ENCODE measurements at places on chromosomes 3 and 15. TPM values are rescaled to one million over a fixed set of nuclear protein-coding genes. Genes with fewer than 3 reads are reported as not detected.

DNA sequence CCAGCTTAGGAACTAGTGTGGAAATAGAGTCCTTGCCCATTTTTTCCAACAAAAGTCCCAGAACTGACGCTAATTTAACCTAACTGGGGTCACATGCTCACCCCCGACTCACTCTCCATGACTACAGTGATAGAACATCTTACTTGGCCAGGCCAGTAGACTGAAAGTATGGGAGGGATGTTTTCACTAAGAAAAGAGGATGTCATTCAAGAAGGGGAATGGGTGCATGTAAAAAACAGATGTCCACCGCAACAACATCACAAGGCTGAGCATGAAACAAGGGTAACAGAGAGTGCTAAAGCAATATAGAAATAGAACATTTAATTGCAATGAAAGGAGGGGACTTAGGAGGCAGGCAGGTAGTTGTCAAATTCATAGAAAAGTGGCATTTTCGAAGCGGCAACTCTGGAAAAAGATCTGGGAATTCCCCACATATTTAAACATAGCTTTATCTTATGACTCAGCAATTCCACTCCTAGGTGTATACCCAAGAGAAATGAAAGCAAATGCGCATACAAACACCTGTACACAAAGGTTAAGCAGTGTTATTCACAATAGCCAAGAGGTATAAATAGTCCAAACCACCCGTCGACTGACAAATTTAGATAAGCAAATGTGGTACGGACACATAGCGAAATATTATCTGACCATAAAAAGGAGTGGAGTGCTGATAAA is 41.1 kb upstream of the UBE2E2 start:
- no peaks in the 10 kb centered on the region for H3K4me1 ChIP-seq
- no peak overlapping the region for H3K27ac ChIP-seq
- no peaks in the 10 kb centered on the region for H3K36me3 ChIP-seq
- no peak overlapping the region for H3K4me3 ChIP-seq

DNA sequence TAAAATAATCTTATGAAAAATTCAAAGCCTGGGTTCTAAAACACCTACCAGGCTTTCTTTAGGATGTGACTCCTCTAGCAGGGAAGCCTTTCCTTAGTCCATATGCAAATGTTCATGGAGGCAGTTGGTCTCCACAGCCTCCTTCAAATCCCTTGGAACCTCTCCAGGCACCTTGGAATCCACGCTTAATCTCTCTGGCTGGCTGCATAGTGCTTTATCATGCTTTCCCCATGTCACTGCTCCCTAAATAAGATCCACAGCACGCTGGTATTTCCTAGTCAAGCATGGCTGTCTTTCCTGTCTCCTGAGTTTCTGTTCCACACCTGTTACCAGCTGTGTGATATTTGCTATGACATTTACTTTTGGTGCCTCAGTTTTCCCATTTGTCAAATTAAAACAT is 71.3 kb downstream of the CLSTN2 start:
- H3K27ac ChIP-seq: no peak overlapping the region
- no peaks in the 10 kb centered on the region for H3K27me3 ChIP-seq
- H3K36me3 ChIP-seq: no peaks in the 10 kb centered on the region

GRCh38 chr15:85828874-85829273 is 34.1 kb upstream of the KLHL25 start:
- no peaks in the 10 kb centered on the region for H3K4me1 ChIP-seq
- H3K4me3 ChIP-seq: no peak overlapping the region
- no peaks in the 10 kb centered on the region for H3K36me3 ChIP-seq
- DNase-seq: no peak
- H3K27me3 ChIP-seq: no peaks in the 10 kb centered on the region
- H3K27ac ChIP-seq: no peak overlapping the region

GRCh38 chr3:18790384-18790783 is 357.9 kb upstream of the KCNH8 start:
- H3K36me3 ChIP-seq: no peaks in the 10 kb centered on the region
- DNase-seq: no peak
- H3K27me3 ChIP-seq: no peaks in the 10 kb centered on the region
- H3K27ac ChIP-seq: no peak overlapping the region
- H3K4me1 ChIP-seq: no peaks in the 10 kb centered on the region

DNA sequence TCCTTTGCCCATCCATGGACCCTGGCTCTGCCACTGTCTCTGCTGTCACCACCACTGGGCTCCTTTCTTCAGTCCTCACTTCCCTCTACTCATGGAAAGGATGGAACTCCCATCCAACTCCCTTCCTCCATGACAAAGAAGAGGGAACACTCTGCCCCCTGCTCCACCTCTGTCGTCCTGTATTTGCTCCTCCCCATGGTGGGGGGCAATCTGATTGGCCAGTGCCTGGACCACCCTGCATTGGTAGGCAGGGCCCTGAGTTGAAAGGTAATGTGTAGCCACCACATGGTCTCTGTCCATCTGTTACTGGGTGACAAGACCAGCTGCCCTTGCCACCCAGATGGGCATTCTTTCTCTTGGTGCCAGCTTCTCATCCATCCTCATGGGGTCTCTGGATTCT is 20.7 kb upstream of the HEG1 start:
- no peak overlapping the region for H3K27ac ChIP-seq
- H3K4me3 ChIP-seq: no peak overlapping the region
- peaks cover 11% of the 10 kb centered on the region for H3K4me1 ChIP-seq

DNA sequence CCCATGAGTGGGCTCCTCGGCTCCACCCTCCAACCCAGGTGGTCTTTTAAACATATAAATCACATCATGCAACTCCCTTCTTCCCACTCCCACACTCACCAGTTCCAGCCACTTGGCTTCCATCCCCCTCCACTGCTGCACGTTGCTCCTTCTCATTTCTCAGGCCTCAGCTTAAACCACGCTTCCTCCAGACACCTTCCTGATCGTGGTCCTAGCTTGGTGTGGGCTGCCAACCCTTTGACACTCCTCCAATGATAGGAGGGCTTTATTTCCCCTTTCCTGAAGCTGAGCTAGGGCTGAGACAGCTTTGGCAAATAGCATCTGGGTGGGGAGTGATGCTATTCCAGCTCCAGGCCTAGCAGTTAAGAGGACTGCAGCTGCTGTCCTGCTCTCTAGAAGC is 130.1 kb downstream of the SRGAP3 start:
- no peaks in the 10 kb centered on the region for H3K4me1 ChIP-seq
- DNase-seq: no peak
- no peak overlapping the region for H3K27ac ChIP-seq
- H3K36me3 ChIP-seq: no peaks in the 10 kb centered on the region

- no peaks in the 10 kb centered on the region for H3K4me1 ChIP-seq
- peaks cover 29% of the 10 kb centered on the region for H3K36me3 ChIP-seq
- H3K4me3 ChIP-seq: no peak overlapping the region
- DNase-seq: no peak
Observed at GRCh38 chr3:72830452-72831223, 17.6 kb downstream of the SHQ1 start.

- DNase-seq: peak; percentile 16
- no peaks in the 10 kb centered on the region for H3K36me3 ChIP-seq
- no peak overlapping the region for H3K4me3 ChIP-seq
- H3K27me3 ChIP-seq: no peaks in the 10 kb centered on the region
- H3K4me1 ChIP-seq: no peaks in the 10 kb centered on the region
Observed at GRCh38 chr3:15361494-15362214, 29.3 kb upstream of the SH3BP5 start.

DNA sequence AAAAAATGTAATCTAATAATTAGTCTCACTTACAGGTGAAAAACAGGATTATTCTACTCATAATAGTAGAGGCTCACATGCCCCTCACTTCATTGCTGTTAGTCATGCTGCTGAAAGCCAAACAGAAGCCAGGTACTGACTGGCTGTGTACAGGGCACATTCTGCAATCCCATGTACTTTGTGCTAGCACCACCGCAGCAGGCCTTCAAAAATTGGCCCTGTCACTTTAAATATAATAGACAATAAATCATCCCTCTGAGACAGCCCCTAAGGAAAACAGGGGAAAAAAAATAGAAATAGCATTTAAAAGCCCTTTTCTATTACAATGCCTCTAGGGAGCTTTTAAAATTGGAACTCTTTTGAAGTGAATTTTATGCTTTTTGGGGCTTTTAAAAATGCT is 723.8 kb downstream of the TUSC7 start:
- no peaks in the 10 kb centered on the region for H3K27me3 ChIP-seq
- peak; percentile 7 for DNase-seq
- no peak overlapping the region for H3K27ac ChIP-seq
- H3K4me3 ChIP-seq: no peak overlapping the region
- H3K4me1 ChIP-seq: no peaks in the 10 kb centered on the region

Gene MYO5A
- 21.6 TPM for total RNA-seq

Gene NTRK3
- total RNA-seq: under 0.01 TPM

Gene NOX5
- total RNA-seq: 0.18 TPM

Gene MKRN3
- total RNA-seq: not detected

Gene WWTR1
- total RNA-seq: 109 TPM
